HCT116 (cell line): ENCODE measurements at places on chromosomes 12 and 14.

GRCh38 chr14:37594971-37595808 lies at the start of the genes FOXA1 and TTC6:
Gene FOXA1, minus strand, starts transcription at chr14:37595249. Its CDS starts 277 bp downstream, at chr14:37594972.
Gene TTC6, plus strand, starts transcription at chr14:37595629. Its CDS starts 26,436 bp downstream, at chr14:37622065.
- DNase-seq: peak; percentile 31

GRCh38 chr12:74725154-74725553 lies 187.5 kb downstream of the ATXN7L3B start:
- DNase-seq: no peak

DNA sequence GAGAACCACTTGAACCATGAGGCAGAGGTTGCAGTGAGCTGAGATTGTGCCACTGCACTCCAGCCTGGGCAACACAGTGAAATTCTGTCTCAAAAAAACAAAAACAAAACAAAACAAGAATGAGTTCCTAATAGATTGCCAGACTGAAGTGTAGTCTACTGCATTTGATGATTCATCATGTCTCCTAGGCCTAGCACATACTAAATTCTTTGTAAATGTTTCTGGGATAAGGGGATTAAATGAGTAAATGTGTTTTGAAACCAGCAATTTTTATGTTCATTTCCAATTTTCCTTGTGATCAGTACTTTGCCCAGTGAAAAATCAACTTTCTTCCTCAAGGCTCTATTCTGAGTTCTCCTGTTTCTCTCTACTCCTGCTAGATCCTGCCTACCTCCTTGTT lies 2.9 kb upstream of the DYRK2 start:
- DNase-seq: no peak

DNA sequence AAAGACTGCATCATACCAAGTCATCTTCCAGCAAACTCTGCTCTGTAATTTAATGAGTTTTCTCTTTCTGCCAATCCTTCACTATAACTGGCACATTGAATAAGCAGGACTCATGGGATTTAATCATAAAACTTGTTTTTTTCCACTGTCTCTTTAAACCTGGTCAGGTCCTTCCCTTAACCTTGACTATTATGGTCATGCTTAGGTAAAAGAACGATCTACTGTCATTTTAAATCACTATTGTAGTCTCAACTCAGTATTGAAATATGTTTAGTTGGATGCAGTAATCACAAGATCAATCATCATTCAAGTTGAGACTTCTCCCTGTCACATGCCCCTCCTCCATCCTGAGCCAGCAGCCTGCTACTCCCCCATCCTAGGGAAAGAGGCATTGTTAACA lies 56.1 kb downstream of the SLC35F4 start:
- DNase-seq: no peak

DNA sequence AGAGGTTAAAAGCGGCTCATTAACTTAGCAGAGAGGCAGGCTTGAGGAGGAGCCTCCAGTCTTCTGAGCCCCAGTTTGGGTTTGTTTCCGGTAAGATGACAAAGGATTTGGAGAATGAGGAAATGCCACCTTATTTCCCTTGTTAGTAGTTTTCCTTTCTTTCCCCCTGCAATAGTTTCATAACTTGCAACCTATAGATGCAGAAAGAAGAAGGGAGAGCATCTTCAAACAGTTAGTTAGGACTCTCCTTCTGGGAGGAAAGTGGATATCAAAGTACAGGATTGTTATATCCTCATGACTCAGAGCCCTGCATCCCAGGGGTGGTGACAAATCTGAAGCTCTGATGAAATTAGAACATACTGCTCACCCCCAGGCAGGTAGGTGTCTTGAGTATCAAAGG lies 180.7 kb upstream of the SLC38A2 start:
- peak; percentile 96 for DNase-seq

DNA sequence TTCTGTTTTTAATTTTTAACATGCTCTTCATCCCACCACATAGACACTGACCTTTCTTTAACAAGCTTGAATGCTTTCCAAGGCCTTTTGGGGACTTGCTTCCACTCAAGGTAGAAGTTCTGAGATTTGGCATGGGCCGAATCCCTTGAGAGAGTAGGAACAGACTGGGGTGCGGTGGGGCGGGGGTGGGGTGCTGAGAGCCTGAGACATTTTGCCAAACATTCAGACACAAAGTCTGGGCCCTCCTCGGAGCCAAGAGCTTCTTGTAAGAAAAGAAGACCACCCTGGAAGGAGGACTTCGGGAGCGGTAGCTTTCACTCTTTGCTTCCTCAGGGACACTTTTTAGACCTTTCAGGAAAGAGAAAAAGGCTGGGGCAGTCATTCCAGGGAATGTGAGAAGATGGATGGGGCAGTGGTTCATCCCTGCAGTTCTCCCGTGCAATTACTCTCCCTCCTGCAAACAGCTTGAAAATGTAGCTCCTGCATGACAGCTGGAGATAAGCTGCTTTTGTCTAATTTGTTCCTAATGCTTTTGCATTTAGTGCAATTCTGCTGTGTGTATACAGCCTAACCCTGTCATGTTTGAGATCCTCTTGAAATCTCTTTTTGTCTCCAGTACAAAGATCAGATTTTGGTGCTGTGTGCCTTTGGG lies 16.3 kb upstream of the MYO1H start:
- DNase-seq: no peak

DNA sequence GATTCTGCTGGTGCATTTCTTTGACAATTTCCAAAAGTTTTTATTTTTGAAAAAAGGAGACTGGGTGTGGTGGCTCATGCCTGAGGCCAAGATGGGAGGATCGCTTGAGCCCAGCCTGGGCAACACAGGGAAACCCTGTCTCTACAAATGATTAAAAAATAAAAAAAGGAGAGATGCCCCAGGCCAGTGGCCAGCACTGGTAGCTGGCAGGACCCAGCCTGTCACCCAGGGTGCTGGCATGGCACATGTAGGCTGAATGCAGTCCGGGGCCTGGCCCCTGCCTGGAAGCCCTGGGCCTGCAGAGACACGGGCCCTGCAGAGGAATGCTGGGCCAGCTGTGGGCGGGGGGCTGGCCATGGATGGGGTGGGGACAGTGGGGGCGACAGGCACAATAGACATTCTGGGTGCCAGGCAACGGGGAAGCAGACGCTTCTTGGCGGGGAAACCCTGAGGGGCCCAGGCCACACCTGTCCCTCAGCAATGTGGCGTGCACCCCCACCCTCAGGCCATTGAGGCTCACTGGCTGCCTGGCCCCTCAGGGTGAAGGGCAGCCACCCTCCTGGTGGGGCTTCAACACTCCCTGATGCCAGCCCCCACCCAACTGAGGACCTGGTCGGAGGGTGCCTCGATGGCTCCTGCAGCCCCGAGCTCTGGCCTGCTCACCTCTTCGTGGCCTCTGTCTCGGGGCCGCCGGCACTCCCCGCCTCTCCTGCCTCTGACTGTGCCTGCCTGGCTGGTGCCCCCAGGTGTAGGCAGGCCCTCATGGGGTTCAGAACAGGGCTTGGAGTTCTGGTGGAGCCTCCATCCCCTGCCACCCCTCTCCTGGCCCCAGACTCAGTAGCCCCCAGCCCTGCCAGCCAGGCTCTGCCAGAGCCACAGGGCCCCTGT lies 12.1 kb downstream of the TRMT61A start:
- DNase-seq: no peak

DNA sequence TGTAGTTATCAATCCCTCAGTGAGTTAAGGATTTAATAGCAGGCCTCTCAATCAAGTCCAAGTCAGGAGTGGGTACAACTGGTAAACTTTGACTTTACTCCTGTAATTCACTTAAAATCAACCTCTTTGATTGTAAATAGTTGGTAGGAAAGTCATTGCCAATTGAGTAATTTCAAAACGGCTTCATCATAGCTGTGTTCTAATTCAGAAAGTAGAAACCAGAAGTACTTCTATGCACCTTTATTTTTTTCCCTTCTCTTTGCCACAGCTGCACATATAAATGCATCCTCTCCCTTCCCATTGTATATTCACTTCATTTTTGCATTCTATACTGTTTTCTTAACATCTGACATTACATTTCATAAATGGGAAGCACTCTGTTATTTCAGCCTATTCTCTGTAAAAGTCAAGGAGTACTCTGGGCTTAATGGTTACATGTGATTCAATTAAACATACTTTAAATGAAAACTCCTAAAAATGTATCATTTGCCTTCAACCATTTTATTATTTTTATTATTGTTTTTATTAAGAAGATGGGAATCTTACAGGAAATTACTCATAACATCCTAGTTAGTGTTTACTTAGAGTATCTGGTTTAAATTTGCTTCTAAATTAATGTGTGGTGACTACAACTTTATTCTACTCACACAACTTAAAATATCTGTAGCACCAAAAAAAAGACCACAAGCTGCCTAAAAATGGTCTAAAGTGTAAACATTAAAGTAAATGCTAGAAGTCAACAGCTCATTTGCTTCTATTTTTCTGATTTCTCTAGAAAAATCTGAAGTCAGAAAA lies 171.2 kb downstream of the CEP128 start:
- DNase-seq: no peak

GRCh38 chr14:100140452-100141078 lies 18.9 kb downstream of the DEGS2 start:
- no peak for DNase-seq

DNA sequence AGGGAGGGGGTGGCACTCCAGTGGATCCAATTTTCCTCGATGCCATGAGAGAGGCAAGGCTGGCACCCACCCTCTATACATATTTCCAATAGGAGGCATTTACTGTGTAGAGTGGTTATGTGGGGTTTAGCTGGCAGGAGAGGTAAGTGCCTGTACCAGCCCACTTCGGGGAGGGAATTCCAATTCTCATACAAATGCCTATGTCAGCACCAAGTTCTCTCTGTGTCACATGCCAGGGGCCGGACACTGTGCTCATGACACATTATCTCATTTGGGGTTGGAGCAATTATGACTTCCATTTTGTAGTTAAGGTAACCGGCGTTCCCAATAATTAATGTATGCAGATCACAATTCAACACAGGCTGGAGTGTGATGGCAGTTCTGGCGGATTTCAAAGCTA lies 284.3 kb downstream of the KSR2 start:
- no peak for DNase-seq

- peak; percentile 12 for DNase-seq
Observed at GRCh38 chr12:94262228-94263010, 114.0 kb downstream of the PLXNC1 start.

GRCh38 chr12:44616402-44616801 lies 259.7 kb downstream of the NELL2 start:
- DNase-seq: no peak

GRCh38 chr14:100327128-100327527 lies 4.0 kb downstream of the SLC25A47 start:
- DNase-seq: no peak

DNA sequence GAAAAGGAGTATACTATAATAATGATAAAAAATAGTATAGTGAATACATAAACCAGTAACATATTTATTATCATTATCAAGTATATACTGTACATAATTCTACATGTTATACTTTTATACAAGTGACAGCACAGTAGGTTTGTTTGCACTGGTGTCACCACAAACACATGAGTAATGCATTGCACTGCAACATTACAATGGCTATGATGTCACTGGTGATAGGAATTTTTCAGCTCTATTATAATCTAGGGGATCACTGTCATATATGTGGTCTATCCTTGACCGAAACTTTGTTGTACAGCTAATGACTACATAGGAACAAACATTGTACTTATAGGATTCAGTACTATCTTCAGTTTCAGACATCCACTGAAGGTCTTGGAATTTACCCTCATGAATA lies 165.8 kb upstream of the SYT1 start:
- no peak for DNase-seq

DNA sequence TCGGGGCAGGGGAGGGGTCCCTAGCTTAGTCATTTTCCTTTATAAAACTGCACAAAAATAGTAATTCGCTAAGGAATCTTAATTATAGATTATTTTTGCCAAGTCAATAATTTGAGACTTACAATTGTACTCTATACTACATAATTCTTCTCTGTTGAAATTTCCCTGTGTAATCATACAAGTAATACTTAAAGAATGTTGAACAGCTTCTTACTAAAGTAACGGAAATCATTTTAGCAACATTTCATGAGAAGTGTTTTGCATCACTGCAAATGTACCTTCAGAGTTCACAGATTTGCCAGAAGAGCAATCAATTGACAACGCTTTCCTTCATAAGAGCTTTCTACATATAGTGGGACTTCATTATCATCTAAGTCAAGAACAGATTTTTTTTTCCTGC lies 7.9 kb upstream of the GNG2 start:
- DNase-seq: no peak

DNA sequence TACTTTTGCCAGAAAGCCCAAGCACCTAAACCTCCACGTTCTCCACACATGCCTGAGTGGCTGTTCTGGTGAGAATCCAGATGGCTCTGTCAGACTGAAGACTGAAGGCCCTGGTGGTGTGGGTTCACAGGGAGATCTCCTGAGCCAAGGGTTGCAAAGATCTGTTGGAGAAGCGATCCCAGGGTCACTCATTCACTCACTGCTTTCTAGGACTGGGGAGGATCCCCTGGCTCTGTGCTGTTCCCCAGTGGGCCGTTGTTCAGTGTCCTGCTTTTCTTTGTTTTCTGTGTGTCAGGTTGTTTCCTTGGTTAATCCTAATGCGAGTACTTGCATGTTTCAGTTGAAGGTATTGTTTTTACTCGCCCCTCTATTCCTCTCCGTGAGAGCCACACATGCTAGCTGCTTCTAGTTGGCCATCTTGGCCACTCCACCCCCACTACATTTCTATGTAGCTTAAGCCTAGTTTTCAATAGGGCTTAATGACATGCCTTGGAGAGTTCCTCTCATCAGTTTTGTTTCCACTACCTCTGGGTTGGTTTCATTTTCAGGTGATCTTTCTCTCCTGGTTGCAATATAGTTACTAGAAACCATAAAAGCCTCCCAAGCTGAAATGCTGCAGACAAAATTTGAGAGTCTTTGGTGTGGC lies 144.5 kb upstream of the SLC38A2 start:
- no peak for DNase-seq

DNA sequence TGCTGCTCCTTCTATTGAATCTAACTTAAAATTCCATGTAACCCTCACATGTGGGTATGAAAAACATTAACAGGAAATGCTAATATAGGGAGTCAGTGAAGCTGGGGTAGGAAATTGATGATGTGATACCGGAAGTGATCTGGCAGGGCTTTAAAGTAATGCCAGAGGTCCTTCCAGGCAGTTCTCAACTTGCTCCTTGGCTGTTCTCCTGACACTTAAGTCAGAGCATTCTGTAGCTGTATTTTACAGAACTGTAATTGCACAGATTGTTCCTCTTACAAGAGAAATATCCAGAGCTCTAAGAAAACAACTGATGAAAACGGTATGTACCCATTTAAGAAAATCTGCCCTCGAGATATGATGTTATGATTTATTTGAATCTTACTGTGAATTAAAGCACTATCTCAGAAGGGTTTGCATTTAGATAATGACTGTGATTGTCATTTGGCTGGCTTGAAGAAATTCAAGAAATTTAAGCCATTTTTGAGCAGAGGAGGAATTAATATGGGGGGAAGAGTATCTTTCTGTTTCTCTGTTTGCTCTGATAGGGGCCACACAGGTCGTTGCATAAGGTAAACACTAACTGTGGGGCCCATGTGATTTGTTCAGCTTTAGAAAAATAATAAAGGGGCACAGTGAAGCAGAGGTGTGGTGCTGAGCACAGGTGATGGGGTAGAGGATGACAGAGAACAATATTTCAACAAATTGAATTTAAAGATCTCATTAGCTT lies 88.4 kb downstream of the BBS10 start:
- no peak for DNase-seq
